Effector CD8-positive, alpha-beta T cell (primary cell): ENCODE measurements at places on chromosomes 2 and 18.

GRCh38 chr2:235747786-235748091 lies 253.9 kb downstream of the AGAP1 start:
- no peak for DNase-seq

GRCh38 chr2:17877811-17878280 lies 621 bp upstream of the KCNS3 start:
- no peak for DNase-seq

DNA sequence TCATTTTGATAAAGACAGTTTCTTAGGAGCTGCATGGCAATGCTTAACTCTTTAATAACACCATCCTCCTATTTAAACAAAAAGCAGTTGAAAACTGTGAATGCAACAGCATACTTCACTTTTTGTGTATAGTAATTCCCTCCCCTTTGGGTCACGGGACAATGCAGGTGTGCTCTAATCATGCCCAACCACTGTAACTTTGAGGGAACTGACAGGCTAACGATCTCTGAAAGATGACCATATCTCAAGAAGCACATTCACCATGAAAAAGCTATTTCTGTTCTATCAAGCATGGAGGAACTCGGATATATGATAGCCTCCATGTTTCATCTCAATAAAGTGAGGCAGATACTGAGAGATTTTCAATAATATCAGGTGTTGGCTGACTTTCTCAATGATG lies 81.1 kb upstream of the CD226 start:
- DNase-seq, result no peak

- DNase-seq, result no peak
These were observed 135.8 kb upstream of the SMAD2 start for GRCh38 chr18:48066225-48066652.

- DNase-seq, result no peak
These were observed 6.2 kb upstream of the CCDC85A start for GRCh38 chr2:56177420-56178220.

DNA sequence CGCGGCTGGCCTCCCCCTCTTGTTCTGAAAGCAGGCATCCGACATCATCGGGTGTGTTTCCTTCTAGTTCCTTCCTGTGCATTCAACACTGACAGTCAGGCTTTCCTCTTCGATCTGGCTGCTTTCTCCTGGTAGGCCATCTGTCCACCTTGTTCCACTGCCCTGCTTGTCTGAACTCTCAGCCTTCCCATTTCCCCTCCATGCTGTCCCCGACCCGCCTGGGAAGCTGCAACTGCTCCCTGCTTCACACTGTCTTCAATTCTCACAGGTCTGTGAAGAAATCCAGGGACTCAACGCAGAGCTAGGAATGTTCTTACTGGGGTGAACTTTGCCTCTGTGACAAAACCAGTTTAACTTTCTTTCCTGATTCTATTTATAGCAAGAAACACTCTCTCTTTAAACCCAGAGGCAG lies 43.0 kb downstream of the KIF3C start:
- DNase-seq, result no peak

GRCh38 chr18:159037-159652 lies 788 bp downstream of the USP14 start:
- DNase-seq, result no peak

DNA sequence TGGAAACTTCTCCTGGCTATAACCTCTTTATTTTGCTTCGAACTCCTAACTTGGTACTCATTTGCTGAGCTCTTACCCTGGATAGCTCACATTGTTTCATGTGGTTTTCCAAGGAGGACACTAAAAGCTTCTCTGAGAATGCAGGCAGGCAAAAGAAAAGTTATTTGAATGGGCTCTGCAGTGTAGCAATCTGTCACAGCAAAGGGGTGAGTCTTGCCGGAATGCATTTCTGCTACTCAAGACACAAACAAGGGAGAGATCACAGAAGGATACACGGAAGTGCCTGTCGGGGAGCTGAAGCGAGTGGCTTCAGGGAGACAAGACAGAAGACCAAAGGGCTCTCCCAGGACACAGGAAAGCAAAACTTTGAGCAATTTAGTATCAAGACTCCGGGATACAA lies 265.4 kb downstream of the SS18 start:
- no peak for DNase-seq

DNA sequence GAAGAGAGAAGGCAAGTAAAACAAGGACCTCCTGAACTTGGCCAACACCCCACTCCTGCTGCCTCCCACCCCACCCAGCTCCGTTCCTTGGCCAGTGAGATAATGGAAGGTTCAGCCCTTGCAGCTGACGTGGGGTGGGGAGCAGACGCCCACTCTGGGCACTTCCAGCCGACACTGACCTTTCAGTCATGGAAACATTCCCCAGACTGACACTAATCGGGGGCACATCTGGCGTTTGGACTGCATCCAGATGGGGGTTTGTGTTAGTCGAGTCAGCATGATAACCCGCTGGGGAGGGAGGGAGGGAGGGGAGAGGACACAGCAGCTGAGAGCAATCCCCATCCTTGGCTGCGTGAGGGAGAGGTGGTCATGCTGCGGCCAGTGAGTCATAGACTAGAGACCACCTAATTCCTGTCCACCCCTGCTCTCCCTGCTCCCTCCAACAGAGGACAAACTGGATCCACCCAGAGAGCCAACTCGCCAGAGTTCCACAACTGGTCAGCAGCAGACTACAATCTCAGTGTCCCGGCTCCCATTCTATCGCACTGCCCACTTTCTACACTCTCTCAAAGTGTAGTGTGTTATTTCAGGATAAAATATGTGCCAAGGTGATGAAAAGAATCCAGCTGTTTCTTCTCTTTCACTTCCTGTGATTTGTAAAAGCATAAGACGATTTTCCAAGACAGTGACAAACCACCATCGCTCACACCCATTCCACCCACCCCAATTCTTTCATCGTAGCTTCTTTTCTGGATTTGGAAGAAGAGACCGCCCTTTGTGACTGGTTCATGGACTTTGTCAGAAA lies 115.4 kb upstream of the PKDCC start:
- no peak for DNase-seq
